Effector memory CD8-positive, alpha-beta T cell (primary cell): ENCODE measurements at places on chromosomes 11 and 22.

DNA sequence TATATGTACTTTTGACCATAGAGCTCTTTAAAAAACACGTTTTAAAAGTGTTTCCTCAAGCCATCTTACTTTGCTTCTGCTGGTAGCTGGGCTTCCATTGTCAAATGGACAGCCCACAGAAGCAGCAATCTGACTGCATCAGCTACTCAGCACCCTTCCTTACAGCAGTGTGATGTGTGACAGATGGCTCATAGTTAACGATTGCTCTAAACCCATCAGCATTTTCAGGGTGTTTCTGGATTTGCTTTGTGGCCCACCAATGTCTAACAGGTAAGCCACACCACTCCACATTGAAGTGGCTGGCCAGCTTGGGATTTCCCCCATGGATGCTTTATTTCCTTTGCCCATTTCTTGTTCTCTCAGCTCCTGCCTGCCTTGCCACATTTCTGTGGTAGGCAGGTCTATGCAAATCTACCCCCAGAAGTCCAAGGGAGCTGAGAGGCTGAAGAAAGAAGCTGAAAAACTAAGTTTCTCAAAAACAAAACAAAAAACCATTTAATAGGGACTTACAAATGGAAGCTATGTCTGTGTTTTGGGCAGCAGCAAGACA is 7.3 kb upstream of the FAR1 start:
- H3K36me3 ChIP-seq: no peaks in the 10 kb centered on the region
- no peak for DNase-seq
- no peaks in the 10 kb centered on the region for H3K4me1 ChIP-seq
- H3K27me3 ChIP-seq: no peaks in the 10 kb centered on the region
- no peak overlapping the region for H3K4me3 ChIP-seq

- H3K4me1 ChIP-seq: no peaks in the 10 kb centered on the region
- no peak overlapping the region for H3K27ac ChIP-seq
- H3K36me3 ChIP-seq: no peaks in the 10 kb centered on the region
- H3K4me3 ChIP-seq: no peak overlapping the region
These were observed 33.0 kb downstream of the FAM168A start for GRCh38 chr11:73564903-73565302.

- DNase-seq: no peak
- H3K4me3 ChIP-seq: no peak overlapping the region
- no peaks in the 10 kb centered on the region for H3K27me3 ChIP-seq
- H3K4me1 ChIP-seq: peaks cover 21% of the 10 kb centered on the region
These were observed 86.4 kb upstream of the PICALM start for GRCh38 chr11:86155200-86155844.

- DNase-seq: no peak
- H3K36me3 ChIP-seq: peaks cover 11% of the 10 kb centered on the region
- H3K4me3 ChIP-seq: no peak overlapping the region
- no peak overlapping the region for H3K27ac ChIP-seq
- no peaks in the 10 kb centered on the region for H3K27me3 ChIP-seq
These were observed 20.2 kb upstream of the C11orf96 start for GRCh38 chr11:43922295-43922648.

GRCh38 chr22:23245799-23246136 is 65.5 kb downstream of the BCR start:
- peaks cover 73% of the 10 kb centered on the region for H3K4me1 ChIP-seq
- no peaks in the 10 kb centered on the region for H3K27me3 ChIP-seq
- no peak for DNase-seq
- peaks cover 8% of the 10 kb centered on the region for H3K36me3 ChIP-seq
- H3K4me3 ChIP-seq: no peak overlapping the region

DNA sequence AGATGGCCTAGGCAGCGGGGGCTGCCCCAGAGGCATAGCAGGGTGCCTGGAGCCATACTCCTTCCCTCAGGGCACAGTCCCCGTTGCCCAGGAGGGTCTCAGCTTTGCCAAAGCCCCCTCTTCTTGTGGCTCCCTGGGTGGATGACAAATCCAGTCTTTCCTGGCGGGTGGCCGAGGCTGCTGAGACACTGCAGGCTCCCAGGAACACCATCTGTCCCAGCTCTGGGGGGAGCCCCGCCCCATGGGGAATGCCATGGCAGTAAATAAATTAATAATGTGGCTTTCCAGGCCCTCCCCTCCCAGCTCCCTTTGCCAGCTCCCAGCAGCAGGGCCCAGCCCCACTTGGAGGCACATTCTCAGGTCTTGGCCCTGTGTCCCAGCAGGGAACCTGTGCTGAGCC is 45.0 kb downstream of the PDE2A start:
- no peaks in the 10 kb centered on the region for H3K36me3 ChIP-seq
- peaks cover 15% of the 10 kb centered on the region for H3K27me3 ChIP-seq
- no peak overlapping the region for H3K27ac ChIP-seq
- peaks cover 8% of the 10 kb centered on the region for H3K4me1 ChIP-seq

DNA sequence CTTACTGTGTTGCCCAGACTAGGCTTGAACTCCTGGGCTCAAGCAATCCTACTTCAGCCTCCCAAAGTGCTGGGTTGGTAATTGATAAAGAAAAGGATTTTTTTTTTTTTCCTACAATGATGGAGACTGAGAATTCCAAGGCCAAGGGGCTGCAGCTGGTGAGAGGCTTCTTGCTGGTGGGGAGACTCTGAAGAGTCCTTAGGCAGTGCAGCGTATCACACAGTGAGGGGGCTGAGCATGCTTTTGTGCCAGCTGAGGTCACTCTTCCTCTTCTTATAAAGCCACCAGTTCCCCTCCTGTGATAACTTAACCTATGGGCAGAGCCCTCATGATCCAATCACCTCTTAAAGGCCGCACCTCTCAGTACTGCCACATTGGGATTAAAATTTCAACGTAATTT is 28.2 kb upstream of the CCDC81 start:
- H3K27ac ChIP-seq: no peak overlapping the region
- peaks cover 14% of the 10 kb centered on the region for H3K4me1 ChIP-seq
- H3K4me3 ChIP-seq: no peak overlapping the region
- H3K36me3 ChIP-seq: peaks cover 23% of the 10 kb centered on the region
- DNase-seq: no peak
- H3K27me3 ChIP-seq: no peaks in the 10 kb centered on the region

GRCh38 chr22:32411402-32411801 is 645 bp downstream of the RTCB start:
- H3K4me1 ChIP-seq: peaks cover 28% of the 10 kb centered on the region
- H3K4me3 ChIP-seq: peak overlapping the region; percentile 96
- H3K27ac ChIP-seq: peak overlapping the region; percentile 94
- no peaks in the 10 kb centered on the region for H3K27me3 ChIP-seq

- no peak overlapping the region for H3K4me3 ChIP-seq
- H3K36me3 ChIP-seq: peaks cover 76% of the 10 kb centered on the region
- DNase-seq: peak; percentile 29
- H3K4me1 ChIP-seq: peaks cover 27% of the 10 kb centered on the region
- H3K27ac ChIP-seq: peak overlapping the region; percentile 63
These were observed 17.3 kb downstream of the TRAF6 start for GRCh38 chr11:36492724-36493304.

GRCh38 chr22:20418211-20418788 is 19.3 kb downstream of the SCARF2 start:
- H3K27me3 ChIP-seq: no peaks in the 10 kb centered on the region
- peak overlapping the region; percentile 50 for H3K4me3 ChIP-seq
- no peak overlapping the region for H3K27ac ChIP-seq

GRCh38 chr11:42249956-42250355 is 790.5 kb upstream of the LRRC4C start:
- no peak overlapping the region for H3K27ac ChIP-seq
- H3K4me3 ChIP-seq: no peak overlapping the region

DNA sequence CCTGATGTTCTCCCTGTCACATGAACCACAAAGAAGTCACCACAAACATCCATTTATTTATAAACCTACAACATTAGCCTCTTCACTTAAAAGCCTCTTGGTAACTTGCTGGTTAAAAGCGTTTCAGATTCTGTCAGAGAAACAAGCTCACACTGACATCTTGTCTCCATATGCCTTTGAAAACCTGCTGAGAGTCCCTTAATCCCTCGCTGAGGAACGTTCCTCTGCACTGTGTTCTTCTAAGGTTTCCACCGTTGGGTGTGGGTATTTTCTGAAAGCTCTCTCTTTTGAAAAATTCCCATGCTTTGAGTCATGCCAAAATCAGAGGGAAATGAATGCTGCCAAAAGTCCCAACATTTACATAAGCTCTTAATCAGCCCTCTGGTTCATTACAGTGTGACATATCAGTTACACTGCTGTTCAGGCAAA is 149.8 kb downstream of the CCDC34 start:
- no peaks in the 10 kb centered on the region for H3K36me3 ChIP-seq
- peaks cover 9% of the 10 kb centered on the region for H3K27me3 ChIP-seq
- no peaks in the 10 kb centered on the region for H3K4me1 ChIP-seq
- H3K27ac ChIP-seq: no peak overlapping the region
- no peak for DNase-seq
- H3K4me3 ChIP-seq: no peak overlapping the region
